ENCODE measurements at places on chromosomes 2 and 18.

GRCh38 chr2:144248350-144249034 lies 271.4 kb downstream of the ZEB2 start:
- no peak for DNase-seq

DNA sequence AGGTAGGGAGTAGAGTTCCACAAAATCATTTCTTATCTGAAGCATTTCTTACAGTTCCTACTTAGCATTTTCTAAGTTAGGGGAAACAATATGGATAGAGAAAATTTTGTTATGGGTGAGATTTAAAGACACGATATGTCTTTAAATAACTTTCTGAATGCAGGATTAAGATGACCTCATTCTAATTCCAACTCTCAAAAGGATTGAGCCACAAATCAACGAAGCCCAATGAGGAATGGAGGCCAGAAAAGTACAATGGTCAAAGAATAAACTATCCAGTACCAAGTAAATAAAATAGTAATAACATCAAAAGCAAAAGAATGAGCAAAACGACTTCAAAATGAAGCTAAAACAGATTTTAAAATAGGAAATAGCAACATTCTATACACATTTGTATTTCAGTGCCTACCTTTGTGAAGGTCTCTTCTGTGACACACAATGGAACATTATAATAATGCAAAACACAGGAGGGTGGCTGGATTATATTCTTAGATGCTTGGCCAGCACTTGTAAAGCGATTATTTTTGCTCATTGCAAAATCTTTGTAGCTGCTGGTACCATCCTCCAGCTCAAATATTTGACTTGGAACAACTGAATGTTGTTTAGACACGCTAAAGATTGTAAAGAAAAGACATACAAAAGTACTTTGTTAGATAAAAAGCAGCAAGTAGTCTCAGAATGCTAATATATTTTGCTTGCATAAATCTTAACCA lies 33.8 kb downstream of the HNRNPLL start:
- no peak for DNase-seq

- no peak for DNase-seq
Measured at GRCh38 chr2:207241198-207241597, 75.5 kb upstream of the KLF7 start.

GRCh38 chr2:212428681-212429478 lies 109.7 kb downstream of the ERBB4 start:
- DNase-seq, result no peak

GRCh38 chr2:168030862-168031624 lies 216.4 kb downstream of the STK39 start:
- DNase-seq, result no peak
